ENCODE measurements at places on chromosomes 1 and 21. TPM values are rescaled to one million over a fixed set of nuclear protein-coding genes. Genes with fewer than 3 reads are reported as not detected.

The LRRC8B gene
- total RNA-seq, result 3.8 TPM

The UBXN10 gene
- total RNA-seq, result 0.08 TPM

The TMEM269 gene
- total RNA-seq, result not detected

The CD34 gene
- total RNA-seq, result not detected

- DNase-seq, result no peak
Measured at GRCh38 chr1:67031121-67031858, 22.7 kb downstream of the SLC35D1 start.

- peak; percentile 95 for DNase-seq
Measured at GRCh38 chr1:40899230-40899870, 37.2 kb upstream of the CITED4 start.

- no peak for DNase-seq
Measured at GRCh38 chr1:157916887-157917570, 75.4 kb upstream of the CD5L start.

- DNase-seq, result no peak
Measured at GRCh38 chr1:112063781-112064728, 74.6 kb upstream of the KCND3 start.

DNA sequence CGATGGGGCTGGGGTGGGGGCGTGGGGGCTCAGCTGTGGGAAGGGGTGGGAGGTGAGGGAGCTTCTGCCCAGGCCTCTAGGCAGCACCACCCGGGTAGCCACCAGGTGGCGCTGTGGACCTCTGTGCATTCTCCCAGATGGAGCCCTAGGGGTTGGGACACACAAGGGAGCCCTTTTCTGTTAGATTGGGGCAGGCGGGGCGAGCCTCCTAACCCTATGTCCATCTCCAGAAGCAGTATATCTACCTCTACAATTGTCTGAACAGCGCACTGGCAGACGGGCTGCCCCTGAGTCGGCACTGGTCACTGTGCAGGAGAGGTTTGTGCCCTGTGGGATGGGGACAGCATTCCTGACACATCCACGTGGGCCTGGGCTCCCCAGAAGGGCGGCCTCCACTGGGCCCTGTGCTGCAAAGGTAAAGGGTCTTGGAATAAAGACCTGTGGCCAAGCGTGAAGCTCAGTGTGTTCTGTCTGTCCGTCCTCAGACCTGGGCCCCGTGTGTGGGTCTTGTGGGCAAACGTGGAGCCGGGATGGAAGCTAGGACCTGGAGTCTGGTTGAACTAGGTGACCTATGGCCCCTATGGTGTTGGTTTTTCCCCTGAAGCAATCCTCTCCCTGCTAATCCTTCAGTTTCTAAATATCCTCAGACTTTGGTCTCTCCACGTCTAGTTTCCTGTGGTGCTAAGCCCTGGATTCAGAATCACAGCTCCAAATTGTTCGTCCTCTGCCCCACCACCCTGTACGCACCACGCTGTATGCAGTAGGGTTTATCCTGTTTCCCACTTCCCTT, 4.4 kb upstream of the LGR6 start:
- peak; percentile 32 for DNase-seq

DNA sequence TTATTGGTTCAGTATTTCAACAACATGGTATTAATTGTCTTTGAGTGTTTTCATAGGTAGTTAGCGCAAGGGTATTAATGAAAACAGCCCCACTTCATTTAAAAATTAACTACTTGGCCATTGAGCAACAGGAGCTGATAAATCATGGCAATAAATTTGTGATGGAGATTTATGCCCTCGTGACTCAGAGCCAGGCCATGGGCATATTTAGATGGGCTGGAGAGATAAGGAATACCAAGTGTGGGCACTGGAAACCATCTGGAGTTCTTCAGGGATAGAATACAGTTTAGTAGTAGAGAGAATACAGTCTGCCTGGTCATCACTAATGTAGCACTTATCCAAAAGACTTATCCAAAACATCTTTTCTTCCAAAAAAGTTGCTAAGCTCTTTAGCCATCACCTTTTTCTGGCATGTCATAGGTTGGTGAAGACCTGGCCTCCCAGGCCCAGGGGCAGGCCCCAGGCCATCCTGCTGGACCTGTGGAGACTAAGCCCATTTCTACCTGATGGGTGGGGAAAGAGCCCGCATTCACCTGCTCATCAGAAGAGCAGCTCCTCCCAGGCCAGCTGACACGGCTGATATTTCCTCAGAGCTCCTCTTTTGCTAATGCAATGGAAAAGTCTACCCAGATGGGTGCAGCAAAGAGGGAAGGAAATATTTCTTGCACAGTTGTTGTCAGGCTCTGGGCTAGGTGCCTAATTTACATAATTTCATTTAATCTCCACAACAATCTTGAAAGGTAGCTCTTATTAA, 238.0 kb downstream of the TM2D1 start:
- DNase-seq, result peak; percentile 39

GRCh38 chr1:195243492-195243891, 1364.7 kb downstream of the KCNT2 start:
- DNase-seq, result no peak

Data from mammary epithelial cell (primary cell).